ENCODE measurements at places on chromosomes 16 and 17.

DNA sequence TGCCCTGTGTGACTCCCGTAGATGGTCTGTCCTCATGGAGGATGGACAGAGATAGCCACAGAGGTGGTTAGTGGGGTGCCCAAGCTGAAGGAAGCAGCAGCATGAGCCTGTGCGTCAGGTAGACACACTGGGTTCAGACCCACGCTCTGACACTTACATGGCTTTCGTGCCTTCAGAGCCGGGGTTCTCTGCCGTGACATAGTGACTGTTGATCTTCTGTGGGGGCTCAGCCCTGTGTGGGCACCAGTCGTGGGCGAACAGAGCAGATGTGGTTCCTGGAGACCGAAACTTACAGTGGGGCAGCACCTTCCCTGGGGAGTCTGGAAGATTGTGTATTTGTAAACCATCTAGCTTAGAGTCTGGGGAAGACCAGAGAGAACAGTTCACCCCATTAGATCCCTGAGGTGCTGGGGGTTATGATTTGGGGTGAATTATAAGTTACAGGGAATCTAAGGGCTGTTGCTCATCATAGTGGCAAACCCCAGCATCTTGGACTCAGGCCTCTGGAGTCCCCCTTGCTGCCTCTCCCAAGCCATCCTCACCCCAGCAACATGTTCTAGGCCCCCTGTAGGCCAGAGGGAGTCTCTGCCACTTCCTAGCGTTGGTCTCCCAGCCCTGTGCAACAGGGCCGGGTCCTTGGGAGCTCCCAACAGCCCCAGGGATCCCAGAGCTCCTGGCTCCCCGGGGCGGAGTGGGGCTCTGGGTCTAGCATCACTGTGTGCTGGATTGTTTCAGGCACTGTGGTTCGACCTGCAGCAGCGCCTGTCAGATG lies 28.6 kb downstream of the NECAB2 start:
- DNase-seq, result peak; percentile 25

GRCh38 chr17:56699186-56699894 lies 105.8 kb downstream of the NOG start:
- DNase-seq, result peak; percentile 50

DNA sequence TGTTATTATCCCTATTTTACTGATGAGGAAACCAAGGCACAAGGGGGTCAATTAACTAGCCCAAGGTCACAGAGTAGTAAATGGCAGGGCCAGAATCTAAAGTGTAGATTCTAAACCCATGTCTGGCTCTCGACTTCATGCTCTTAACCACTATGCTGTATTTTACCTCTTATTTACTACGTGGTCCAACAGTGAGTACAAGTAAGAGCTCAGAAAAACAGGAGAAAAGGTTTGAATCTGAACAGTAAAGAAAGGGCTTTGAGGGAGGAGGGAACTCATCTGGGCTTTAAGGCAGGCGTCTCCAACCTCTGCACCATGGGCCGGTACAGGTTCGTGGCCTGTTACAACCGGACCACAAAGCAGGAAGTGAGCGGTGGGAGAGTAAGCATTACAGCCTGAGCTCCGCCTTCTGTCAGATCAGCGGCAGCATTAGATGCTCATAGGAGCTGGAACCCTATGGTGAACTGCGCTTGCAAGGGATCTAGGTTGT lies 62.9 kb downstream of the SMURF2 start:
- DNase-seq, result no peak

GRCh38 chr16:81445143-81445961 lies 744 bp downstream of the CMIP start:
- DNase-seq, result peak; percentile 60

GRCh38 chr16:89237733-89238132 lies 20.2 kb downstream of the ZNF778 start:
- DNase-seq, result no peak

DNA sequence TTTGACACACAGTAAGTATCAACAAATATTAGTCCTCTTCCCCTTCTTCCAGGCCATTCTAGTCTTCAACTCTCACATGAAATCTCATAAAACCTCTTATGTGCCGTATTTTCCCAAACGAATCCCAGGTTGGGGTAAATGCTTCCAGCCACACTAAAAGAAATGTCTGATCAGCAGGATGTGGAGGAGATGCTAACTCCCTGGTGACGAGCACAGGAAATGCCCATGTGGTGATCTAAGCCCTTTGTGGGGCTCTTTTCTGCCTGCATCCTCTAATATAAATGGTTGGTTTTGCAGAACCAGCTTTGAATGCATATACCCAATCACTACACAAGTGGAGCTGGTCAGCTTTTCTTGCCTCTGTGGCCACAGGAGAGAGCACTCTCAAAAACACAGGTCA lies 498.2 kb upstream of the ERCC4 start:
- no peak for DNase-seq

GRCh38 chr16:74720579-74720978 lies 19.9 kb upstream of the MLKL start:
- no peak for DNase-seq

- DNase-seq, result no peak
Observed at GRCh38 chr17:74446551-74447500, 14.9 kb downstream of the GPRC5C start.

DNA sequence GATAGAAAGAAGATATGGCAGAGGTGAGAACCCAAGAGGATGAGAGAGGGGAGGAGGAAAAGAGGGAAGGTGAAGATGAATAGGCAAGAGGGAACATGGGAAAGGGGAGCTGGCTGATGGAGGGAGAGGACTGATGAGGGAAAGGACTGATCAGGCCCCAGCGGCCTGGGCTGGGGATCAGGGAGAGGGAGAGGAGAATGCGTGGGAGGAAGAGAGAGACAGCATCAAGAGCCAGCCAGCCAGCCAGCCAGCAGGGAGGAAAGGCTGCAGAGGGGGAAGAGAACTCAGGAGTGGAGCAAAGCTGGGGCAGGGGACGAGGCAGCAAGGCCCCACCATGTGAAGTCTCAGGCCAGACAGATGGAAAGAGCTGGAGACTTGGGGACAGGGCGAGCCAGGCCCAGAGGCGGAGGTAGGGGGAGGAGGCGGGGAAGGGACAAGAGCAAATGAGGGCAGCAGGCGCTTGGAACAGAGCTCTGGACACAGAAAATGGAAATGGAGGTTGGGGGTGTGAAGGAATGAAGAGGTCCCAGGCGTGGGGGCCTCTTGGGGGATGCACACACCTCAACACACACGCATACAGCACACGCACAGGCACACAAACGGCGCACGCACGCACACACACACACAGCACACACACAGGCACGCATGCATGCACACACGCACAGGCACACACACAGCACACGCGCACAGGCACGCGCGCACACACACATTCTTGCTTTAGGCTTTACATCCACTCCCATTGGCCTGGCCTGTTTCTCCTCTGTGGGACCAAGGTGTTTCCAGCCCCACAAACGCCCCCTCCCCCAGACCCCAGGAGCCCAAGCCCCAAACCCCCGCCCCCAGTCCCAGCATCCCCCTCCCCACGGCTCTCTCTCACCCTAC lies 12.3 kb downstream of the DLG4 start:
- no peak for DNase-seq
